ENCODE measurements at places on chromosomes 1 and 21.
A peak's percentile ranks its signal among the peaks of the same experiment; 100 is the strongest.

DNA sequence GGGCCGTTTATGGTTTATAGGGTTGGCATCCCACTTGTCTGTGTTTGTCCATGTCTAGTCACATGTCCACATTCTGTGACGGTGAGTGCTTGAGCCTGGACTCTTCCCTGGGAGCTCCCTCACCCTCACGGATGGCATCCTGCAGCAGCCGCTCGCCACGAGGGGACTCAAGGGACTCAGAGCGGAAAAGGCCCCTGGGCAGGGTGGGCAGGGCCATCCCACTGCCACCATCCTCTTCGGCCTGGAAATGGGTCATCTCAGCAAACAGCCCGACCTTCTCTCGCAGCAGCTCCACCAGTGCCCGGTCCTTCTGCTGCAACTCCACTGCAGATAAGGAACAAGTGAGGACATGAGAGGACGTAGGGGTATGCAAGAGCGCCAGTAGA, 11.1 kb downstream of the RXFP4 start:
- no peak for DNase-seq

DNA sequence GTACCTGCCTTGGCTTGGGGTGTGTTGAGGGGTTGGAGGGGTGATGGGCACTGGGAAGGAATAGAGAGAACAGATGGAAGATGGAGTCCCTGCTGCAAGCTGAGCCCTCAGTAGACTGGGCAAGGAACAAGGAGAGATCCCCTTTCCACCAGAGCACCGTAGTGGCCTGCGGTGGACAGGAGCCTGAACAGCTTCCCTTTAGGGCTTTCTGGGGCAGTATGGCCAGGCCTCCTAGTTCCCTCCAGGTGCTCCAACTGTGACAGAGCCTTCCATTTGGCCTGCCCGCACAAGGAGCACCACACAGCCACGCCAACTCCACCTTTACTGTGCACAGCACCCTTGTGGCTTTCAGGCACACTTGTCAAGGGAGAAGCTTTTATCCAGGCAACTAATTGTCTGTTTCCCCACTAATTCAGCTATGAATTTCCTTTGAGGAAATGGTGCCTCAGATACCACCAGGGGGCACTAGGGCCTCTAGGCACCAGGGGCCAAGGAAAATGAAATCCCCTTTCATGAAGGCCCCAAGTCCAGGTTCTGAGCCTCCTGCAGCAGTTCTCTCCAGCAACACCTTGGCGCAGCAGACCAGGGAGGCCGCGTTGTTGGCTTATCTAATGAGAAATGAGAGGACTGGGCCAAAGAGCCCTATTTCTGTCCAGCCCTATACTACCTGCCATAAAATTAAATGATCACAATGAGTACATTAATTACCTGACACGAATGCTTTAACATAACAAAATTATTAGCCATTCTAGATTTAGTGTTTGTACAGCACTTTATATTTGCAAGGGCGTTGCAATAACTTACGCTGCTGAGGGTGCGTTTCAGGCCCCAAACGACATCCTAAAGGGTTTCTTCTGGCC, 23.1 kb upstream of the ERI3 start:
- peak; percentile 35 for DNase-seq

- DNase-seq: no peak
Observed at GRCh38 chr1:225875044-225875815, 7.0 kb downstream of the TMEM63A start.

DNA sequence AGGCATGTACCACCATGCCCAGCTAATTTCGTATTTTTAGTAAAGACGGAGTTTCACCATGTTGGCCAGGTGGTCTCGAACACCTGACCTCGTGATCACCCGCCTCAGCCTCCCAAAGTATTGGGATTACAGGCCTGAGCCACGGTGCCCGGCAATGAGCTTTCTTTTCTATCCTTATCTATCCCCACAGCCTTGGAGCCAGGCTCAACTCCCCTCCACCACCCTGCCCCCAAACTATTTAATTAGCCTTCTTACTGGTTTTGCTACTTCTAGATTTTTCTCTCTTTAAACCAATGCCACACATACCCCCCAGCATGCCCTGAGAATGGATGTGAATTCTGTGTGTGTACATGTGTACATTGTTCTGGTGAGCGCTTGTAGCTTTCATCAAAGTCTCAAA, 5.7 kb upstream of the VANGL2 start:
- DNase-seq: no peak

DNA sequence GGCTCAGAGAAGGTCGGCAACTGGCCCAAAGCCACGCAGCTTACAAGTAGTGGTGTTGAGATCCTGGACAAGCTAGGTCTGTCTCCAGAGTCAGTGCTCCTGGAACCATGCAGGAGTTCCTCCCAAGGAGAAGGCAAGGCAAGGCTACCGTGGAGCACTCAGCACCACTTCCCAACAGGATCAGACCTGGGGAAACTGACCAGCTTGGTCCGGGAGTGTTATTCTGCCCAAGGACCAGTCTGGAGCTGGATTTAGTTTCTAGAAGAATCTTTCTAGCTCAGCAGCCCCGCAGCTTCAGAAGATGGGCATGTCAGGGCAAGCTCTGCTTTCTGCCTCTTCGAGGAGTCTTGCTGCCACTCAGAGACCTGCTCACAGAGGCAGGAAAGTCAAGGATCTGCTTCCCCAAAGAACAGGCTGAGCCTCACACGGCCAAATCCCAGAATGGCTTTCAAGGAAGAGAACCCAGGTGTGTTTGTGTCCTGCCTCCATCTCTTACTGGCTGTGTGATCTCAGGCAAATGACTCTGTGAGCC, 302.8 kb downstream of the MATN1 start:
- no peak for DNase-seq

DNA sequence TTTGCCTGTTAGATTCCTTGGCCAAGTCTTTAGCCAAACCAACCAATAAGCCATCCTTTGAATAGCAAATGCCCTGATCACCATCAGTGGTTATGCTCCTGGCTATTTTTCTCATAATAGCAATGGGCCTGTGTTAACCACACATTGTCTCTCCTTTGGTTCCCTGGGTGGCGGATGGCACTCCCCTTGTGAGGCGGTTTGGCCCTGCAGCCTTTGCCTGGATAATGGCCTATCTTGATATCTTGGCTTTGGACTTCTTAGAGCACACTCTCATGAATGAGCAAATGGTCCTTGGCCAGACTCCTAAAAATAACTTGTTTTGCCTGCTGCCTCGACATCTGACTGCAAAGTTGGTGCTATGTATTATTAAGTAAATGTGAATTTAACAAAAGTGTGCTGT, 22.4 kb upstream of the ZBTB18 start:
- DNase-seq: no peak

GRCh38 chr1:161739865-161740566, 9.6 kb upstream of the DUSP12 start:
- no peak for DNase-seq
